ENCODE measurements at places on chromosomes 2 and 18.

DNA sequence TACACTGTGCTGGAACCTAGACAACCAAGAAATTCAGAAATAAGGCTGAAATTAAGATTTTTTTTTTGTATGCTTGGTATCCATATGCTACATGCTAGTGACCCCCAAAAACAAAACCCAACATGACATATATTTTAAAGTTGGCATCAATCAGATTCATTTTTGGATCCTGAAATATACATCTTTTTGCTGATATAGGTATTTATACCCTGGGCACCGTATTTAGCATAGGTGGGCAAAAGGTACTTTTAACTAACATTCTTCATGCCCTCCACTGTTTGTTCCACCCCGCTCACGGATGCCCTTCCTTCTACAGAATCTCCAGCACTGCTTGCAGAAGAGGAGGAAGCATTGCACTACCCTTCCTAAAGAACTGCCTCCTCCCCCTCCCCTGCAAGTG is 52.6 kb downstream of the SPOPL start:
- no peak for DNase-seq

DNA sequence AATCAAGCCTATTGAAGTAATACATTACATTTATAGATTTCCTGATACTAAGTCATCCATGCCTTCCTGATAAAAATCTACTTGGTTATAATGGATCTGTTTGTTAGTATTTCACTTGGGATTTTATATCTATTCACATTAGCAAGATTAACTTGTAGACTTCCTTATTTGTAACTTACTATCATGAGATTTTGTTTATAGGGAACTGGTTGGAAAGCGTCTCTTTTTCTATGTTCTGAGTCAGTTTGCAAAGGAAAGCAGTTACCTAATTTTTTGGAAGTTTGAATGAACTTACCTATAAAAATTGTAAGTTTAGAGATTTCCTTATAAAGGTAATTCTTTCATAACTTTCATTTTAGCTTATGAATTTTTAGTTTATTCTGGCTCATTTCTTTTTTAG is 141.4 kb downstream of the SMAD7 start:
- DNase-seq = no peak

DNA sequence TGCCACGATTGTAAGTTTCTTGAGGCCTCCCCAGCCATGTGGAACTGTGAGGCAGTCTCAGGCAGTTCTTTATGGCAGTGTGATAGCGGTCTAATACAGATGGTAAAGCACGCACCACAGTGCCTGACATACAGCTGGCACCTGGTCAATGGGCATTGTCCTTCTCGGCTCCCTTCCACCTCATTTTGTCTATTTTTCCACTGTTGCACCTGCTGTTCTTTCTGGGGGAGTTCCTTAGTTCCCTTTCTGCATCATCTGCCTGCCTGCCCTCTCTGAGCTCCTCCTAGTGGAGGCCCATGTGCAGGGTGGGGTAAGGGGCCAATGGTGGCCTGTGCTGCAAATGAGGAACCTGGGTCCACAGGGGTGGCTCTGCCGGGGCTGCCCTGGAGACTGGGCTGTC is 157.6 kb downstream of the LPIN1 start:
- no peak for DNase-seq

DNA sequence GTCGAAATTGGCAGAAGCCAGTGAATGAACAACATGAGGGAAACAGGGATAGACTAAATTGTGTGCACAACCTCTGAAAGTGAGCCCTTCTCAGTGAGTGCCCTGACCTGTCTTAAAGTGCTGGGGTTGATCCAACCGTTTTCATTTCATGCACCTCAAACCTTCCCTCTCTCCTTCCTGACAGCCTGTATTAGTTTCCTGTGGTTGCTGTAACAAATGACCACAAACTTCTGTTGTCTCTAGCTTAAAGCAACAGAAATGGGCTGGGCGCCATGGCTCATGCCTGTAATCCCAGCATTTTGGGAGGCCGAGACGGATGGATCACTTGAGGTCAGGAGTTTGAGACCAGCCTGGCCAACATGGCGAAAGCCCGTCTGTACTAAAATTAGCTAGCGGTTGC is 48.8 kb upstream of the PPP1CB start:
- DNase-seq = no peak

DNA sequence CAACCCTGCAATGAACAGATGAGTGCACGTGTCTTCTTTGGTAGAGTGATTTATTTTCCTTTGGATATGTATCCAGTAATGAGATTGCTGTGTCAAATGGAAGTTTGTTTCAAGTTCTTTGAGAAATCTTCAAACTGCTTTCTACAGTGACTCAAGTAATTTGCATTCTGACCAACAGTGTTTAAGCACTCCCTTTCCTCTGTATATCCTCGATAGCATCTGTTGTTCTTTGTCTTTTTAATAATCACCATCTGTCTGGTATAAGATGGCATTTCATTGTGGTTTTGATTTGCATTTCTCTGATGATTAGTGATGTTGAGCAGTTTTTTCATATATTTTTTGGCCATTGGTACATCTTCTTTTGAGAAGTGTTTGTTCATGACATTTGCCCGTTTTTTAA is 1608.3 kb upstream of the ZEB2 start:
- no peak for DNase-seq

- no peak for DNase-seq
Measured at GRCh38 chr18:26978812-26979341, 113.4 kb upstream of the AQP4 start.

DNA sequence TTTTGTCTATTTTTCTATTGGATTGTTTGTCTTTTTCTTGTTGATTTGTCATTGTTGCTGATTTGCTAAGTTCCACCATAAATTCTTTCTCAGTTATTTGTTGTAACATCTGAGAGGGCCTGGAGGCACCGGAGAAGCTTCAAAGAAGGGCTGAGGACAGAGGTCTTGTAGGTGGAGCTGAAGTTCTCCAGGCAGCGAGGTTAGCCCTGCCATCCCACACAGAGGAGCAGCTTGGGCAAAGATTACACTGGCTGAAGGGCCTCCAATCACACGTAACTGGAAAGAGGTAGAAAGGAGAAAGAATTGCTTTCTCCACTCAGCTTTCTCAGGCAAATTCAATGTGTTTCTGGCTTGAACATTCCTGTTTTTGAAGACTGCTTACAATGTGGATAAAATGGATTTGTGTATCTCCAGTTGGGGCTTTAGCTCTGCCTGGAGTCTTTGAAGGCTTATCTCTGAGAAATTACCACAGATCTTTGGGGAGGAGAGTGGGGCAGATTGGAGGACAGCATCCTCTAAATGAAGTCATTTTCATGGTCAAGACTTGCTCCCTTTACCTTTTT is 21.1 kb upstream of the EMILIN2 start:
- no peak for DNase-seq

DNA sequence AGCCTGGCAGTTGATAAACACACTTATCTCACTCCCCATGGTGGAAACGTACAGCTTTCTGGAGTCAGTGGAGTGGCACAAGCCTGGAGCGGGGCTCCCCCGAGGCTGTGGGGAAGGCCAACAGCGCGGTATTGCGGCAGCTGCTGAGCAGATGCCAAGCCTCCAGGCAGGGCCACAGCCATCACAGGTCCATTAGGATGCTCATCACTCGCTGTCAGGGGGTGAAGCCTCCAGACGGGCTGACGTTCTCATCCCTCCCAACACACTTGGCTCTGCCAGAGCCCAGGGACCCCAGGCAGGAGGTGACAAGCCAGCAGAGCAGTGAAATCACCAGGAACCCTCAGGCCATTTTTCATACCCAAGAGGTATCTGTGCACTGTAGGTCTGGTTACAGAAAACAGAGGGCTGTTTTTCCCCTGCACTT is 529.2 kb upstream of the KLHL29 start:
- DNase-seq = no peak

DNA sequence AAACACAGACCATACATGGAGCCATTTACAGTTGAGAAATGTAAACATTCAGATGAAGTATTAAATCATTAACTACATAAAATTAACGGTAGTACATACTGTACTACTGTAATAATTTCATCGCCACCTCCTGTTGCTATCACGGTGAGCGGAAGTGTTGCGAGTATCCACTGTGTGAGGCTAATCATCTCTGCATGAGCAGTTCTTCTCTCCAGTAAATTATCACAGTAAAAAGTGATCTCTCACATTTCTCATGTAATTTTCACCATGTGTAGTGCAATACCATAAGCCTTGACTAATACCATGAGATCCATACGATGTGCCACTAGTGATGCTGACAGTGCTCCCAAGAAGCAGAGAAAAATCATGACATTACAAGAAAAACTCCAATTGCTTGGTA is 21.9 kb downstream of the SMAD2 start:
- DNase-seq = no peak

DNA sequence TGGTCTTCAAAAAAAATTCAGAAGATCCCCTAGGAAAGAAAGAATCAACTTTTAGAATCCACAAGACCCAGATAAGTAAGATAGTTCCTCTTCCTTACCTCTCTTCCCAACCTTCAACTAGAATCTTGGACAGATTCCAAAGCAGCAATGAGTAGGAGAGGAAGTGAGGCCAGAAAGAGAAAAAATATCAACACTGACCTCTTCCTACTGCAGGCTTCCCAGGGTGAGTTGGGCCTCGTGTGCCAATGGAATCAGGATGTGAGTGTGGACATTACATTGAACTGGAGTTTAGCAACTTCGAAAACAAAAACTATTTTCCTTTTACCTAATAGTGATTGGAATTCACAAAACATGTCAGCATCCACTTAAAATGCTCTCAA is 102.5 kb upstream of the PIEZO2 start:
- DNase-seq = no peak

DNA sequence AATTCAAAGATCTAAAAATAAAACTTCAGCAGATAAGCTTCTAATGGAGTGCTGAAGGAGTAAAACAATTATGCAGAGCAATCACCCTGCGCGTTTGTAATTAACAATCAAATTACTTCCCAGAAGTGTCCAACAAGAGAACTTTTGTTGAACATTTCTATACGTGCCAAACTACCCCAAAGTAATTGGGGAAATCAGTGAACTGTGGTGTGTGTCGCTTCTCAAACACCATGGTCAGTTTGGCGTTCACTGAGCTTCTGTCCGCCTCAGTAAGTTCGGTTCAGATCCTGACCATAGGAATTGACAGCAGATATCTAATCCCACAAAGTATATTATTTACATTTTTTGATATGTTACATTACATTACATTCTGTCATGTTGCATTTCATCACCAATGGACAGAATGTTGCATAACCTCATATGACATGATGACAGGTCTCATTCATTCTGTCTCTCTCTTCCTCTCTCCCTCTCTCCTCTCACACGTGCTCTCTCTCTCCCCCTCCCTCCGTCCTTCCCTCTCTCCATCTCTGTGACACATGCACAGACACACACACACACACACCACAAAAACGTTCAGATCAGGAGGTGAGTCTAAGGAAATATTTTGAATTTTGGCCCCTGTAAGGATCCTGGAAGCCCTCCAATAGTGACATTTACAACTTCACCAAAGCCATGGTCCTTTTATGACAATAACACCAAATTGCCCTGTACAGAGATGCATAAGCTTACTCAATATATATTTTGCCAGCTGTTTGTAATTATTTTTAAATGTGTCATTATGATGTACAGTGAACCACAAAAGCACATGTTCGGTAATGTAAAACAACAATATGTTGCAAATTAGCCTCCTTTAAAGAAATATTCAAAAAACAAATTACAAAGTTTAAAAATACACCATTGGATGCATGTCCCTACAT is 269.2 kb downstream of the FIGN start:
- no peak for DNase-seq

GRCh38 chr2:134097740-134098139 is 156.1 kb upstream of the MGAT5 start:
- no peak for DNase-seq

DNA sequence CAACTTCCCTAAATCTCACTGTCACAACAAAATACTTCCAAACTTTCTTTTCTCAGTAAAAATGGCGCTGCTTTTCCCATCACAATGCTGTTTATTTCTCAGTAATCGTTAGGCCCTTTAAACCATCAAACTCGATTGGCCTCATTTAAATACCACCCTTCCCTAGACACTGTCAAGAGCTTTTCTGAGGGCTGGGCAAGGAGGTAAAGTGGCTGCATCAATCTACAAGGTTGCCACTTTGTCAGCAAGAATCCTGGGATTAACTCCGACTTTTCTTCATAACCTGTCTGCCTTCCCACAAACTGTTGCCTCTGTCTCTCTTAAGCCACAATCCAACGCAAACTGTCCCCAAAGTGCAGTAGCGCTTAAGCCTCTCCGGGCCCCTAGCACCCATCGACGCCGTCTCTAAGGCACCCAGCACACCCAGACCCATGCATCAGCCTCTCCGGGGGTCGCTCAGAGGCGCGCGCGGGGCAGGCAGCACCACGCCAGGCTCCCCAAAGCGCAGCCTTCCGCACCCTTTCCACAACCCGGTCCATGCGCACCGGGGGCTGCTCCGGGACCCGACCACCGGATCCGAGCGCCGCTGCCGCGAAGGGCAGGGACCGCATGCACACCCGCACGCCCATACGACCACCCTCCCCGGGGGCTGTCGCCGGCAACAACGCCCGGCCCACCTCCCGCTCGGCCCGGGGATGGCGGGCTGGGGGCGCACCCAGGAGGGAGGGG is 683 bp downstream of the MBOAT2 start:
- DNase-seq = peak; percentile 47

DNA sequence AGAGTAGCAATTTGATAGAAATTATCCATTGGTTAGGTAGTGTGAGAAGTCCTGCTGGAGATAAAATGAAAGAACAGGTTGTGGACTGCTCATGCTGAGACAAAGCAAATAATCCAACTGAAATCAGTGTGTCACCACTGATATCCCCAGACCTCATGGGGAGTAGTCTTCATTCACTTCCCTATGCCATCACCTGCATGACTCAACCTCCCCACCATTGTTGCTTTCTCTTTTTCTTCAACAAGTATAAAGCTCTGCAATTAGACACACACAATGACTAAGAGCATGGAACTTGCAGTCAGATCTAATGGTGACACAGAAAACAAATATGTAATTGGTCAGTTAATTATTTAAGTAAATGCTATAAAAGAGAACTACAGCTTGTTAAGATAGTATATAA is 475.3 kb downstream of the RIT2 start:
- DNase-seq = no peak

GRCh38 chr2:160324161-160324800 is 124.2 kb upstream of the ITGB6 start:
- DNase-seq = peak; percentile 56

DNA sequence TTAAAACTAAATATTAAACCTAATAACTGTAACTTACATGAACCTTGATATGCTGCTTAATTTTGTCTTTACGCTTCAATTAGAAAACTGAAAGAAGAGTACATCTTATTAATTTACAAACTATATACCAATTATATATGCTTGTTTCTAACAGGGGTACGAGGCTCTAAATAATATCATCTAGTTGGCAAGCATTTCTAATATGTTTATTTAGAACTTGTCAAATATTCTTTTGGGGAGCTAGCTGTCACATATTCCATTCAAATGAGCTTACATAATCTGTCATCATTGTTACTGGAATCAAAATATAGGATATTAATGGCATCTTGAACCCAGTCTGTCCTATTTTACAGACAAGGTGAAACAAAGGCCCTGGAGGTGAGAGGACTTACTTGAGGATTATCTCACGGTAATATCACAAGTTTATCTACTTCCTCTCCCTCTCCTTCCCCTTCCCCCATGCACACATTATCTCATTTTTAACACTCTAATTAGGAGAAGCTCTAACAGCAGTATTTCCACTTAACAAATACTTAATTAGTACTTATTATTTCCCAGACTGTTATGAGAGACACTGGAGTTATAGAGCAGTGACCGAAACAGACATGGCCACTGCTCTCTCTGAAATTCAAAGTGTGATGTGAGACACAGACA is 3.5 kb downstream of the PRKD3 start:
- no peak for DNase-seq

GRCh38 chr18:6881034-6881820 is 151.7 kb downstream of the ARHGAP28 start:
- no peak for DNase-seq
